ENCODE measurements at places on chromosomes 13 and 19. TPM values are rescaled to one million over a fixed set of nuclear protein-coding genes. Genes with fewer than 3 reads are reported as not detected.

Gene TINCR
- 2.0 TPM for total RNA-seq

DNA sequence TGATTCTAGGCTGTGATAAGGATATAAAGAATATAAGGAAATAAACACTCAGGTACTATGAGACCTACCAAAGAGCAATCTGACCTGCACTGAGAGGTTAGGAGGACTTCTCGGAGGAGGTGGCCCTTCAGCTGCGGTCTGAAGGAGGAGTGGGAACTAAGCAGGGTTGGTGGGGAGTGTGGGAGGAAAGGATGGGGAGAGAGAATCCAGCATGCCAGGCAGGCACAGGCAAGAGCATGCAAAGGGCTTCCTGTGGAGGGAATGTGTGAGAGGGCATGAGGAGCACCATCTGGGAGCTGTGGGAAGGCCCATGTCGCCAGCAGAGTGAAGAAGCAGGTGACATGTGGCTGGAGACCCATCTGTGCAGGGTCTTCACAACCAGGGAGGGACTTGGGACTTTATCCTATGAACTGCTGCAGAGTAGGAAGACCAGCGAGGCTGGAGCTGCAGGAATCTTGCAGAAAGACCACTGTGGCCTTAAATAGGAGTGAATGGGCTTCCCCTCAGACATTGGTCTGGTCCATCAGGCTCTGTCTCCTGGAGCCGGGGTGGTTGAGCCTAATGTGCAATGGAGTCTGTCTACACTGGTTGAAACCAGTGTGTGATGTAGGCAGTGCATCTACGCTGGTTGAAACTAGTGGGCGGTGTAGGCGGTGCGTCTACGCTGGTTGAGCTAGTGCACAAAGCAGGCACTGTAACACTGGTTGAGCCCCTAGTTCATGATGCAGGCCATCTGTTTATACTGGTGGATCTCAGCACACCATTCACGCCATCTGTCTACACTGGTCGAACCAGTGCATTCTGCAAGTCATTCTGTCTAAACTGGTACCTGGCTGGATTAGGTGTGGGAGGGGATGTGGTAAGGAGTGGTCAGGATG is 6.4 kb downstream of the CHST8 start:
- peak; percentile 25 for DNase-seq
- H3K27me3 ChIP-seq: peaks cover 49% of the 10 kb centered on the region
- H3K27ac ChIP-seq: no peak overlapping the region
- H3K4me1 ChIP-seq: no peaks in the 10 kb centered on the region

DNA sequence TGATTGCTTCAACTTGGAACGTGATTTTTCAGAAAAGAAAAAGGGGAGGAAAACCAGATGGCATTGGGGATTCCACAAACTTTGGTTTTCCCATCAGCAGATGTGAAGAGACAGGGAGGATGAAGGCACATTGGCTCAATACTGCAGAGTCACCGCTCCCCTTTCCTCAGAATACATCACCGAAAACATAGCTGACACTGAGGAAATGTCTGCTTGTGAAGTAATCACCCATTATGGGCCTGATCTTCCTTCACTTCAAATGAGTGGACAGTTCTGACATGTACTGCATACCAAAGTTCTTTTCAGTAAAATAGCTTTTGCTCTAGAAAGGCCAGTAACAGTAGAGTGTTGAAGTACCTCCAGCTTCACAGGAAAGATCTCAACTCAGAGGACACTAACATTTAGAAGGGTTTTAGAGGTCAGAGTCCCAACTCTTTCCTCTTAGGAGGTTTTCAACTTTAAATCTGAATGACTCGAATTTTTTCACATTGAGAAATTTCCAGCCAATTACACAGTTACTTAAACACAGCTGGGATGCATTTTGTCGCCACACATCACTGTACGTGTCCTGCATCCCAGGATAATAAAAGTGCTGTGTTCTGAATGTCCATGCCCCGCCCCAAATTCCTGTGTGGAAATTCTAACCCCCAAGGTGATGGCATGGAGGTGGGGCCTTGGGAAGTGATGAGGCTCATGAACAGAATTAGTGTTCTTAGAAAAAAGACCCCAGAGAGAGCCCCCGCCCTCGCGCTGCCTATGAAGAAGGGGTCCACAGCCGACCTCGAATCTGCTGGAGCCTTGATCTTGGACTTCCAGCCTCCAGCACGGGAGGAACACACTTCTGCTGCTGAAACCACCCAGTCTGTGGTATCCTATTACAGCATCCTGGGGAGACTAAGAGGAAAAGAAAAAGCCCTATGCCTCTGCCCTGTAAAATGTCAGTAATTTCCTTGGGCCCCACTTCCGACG is 77.7 kb downstream of the COL4A1 start:
- no peak overlapping the region for H3K4me3 ChIP-seq
- peak overlapping the region; percentile 84 for H3K27ac ChIP-seq
- H3K27me3 ChIP-seq: no peaks in the 10 kb centered on the region
- peaks cover 84% of the 10 kb centered on the region for H3K4me1 ChIP-seq

Gene FFAR2
- total RNA-seq: not detected

Measured in chondrocyte (in vitro differentiated cells).